ENCODE measurements at places on chromosomes 6 and 20.

GRCh38 chr6:146347690-146348089, 195.9 kb upstream of the RAB32 start:
- no peak for DNase-seq

- DNase-seq = peak; percentile 17
Observed at GRCh38 chr6:12957321-12958051, 240.9 kb downstream of the PHACTR1 start.

- no peak for DNase-seq
Observed at GRCh38 chr6:122184401-122184827, 215.0 kb upstream of the HSF2 start.

GRCh38 chr6:132505158-132505557, 7.8 kb downstream of the STX7 start:
- no peak for DNase-seq

DNA sequence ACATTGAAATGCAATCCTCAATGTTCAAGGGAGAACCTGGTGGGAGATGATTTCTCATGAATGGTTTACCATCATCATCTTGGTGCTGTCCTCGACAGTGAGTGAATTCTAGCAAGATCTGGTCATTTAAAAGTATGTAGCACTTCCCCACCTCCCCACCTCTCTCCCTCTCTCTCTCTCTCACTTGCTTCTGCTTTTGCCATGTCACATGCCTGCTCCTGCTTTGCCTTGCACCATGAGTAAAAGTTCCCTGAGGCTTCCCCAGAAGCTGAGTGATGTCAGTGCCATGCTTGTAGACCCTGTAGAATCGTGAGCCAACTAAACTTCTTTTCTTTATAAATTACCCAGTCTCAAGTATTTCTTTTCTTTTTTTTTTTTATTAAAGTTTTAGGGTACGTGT, 60.5 kb downstream of the DST start:
- no peak for DNase-seq

DNA sequence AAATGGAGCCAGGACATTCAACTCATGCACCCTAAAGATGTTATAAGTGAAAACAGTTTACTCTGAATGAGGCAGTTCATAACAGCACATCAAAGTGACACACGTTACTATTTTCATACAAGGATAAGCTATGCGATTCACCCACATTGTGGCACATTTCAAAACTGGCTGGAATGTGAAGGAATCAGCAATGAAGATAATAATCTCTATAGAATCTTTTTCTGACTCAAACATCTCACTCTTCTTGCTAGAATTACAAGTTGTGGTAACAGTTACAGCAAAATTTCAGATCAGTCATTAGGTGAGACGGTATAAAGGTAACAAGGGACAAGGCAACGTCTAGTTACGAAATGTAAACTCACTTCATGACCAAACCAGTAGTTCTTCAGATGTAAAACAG, 17.5 kb downstream of the TMEM244 start:
- no peak for DNase-seq

DNA sequence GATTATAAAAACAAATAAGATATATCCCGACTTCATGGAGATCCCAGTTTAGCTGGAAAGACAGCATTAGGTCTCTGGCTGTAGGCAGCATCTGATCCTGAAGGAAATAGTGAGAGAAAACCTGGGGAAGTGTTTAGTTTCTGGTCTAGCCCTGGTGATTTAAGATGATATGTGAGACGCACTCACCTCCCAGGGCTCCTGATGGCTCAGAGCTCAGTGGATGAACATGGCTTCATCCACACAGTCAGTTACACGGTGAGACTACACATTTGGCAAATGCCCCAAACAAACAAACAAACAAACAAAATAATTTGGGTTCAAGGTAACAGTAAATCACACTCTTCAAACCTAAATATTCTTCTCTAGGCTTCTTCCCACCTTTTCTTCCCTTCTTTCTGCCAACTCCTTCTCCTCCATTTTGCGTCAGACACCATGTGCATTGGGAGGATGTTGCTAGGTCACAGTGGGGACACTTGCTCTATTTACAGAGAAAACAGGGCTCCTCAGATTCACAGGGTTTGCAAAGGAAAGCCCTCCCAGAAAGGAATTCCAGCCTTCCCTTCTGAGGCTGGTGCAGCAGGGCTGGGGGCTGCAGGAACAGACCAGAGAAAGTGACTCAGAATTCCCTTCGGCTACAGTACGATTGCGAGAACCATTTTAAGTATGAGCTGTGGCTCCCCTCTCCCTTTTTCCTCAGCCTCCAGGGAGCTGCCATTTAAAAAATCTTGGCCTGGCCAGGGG, 59.6 kb upstream of the SALL4 start:
- no peak for DNase-seq

- no peak for DNase-seq
Observed at GRCh38 chr6:148445116-148445515, 102.5 kb downstream of the SASH1 start.

DNA sequence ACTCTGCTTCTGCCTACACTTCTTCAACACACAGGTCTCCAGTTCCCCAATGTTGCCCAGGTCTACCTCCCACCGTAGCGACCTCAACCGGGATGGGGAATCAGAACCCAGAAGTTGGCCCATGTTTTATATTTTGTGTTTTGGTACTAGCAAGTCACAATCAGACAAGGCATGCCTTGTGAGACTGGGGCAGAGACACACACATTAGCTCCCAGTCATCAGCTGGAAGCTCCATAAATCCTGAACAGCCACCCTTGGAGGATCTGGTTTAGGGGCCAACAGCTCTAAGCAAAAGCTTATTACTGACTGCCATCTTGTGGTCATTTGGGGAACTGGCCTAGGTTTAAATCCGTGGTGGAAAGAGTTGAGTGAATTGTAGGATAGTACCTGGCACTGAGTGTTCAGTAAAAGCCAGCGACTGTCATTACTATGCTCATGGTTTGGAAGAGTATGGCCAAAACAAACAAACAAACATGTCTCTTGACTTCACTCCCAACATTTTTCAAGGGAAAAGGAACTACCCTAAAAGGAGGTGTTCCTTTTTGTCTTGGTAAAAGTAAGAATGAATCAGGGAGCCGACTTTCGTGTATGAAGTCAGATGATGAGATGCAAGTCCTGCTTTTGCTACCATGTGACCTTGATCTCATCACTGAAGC, 40.5 kb downstream of the PIM1 start:
- peak; percentile 70 for DNase-seq
